ENCODE measurements at places on chromosomes 1 and 21.

DNA sequence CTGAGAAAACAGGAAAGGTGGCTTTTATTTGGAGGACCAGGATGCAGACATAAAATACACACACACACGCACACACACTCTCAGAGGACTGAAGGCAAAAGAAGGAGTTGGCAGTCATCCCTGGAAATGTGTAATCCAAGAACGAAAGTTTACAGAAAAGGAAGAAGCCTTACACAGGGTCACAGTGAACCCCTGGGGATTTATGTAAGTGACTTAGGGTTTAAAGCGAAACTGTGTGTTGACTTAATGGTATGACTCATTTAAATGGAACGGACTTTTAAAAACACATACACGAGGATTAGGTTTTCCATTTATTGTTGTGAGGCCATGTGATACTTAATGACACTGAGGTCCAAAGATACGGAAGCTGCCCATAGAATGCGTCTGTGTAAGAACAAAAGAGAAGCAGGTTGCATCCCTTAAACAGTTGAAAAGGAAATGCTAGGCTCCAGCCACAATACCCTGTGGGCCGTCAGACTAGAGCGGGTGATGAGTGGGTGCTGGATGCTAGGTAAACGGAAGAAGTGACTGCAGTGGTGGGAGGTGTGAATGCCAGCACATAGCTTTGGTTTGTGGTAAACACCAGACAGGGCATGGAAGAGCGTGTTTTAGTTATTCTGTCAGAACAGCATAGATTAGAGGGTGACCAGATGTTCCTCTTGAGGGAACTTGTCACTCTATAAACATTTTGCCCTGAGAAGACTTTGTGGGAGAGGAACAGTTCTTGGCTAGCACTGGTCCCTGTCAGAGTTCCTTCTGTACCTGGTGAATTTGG, 21.6 kb upstream of the BCL10 start:
- no peak for DNase-seq

GRCh38 chr21:36506482-36506881, 26.6 kb upstream of the CLDN14 start:
- no peak for DNase-seq

- no peak for DNase-seq
Observed at GRCh38 chr1:184752656-184753055, 2.0 kb downstream of the EDEM3 start.

DNA sequence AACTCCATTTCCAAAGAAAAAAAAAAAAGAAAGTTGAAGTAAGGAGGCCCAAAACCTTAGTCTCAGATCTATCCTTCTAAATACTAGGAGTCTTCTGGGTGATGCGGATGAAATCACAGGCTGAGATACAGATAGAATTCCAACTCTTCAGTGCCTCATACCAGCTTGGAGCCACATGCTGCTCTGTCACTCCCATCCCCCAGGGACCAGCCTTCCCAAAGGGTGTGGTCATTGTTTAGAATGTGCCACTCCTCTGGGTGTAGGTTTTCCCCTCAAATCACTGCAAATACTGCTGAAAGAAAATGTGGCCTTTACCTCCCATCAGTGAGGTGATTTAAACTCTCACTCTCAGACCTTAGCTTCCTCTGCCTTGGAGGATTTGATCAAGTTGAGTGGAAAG, 112.9 kb downstream of the CDC7 start:
- DNase-seq = no peak

GRCh38 chr1:212928323-212929291, 21.7 kb upstream of the VASH2 start:
- DNase-seq = no peak

DNA sequence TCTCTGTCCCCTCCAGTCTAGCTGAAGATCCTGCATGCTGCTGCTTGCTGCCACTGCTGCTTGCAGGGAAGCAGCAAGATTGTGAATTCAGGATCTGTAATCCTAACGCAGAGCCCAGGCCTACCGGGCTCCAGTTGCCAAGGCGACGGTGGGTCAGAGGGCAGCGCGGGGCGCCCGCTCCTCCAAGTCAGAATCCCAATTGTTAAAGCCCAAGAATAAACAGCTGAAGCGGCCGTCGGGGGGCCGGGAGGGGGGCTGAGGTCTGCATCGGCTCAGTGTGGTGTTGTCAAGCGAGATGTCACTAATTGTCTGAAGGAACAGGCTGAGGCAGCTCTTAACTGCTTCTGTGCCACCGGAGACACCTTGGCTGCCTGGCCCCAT, 36.8 kb downstream of the AHDC1 start:
- DNase-seq = peak; percentile 92

DNA sequence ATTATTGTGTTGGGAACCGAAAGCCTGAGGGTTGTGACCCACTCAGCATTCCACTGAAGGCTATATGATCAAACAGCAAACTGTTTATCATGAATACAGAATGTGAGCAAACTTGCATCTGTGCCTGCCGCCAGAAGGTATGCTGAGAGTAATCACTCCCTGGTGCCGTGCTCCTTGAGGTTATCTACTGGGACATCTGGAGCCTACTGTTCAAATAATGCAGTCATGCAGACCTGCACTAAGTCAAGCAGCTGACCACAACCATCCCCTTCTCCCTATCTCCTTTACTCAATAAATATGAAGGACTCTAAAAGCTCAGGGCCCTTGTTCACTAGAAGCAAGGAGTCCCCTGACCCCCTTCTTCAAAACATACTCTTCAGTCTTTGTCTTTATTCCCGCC, 13.5 kb downstream of the GSTM5 start:
- no peak for DNase-seq
